Islet precursor cell (in vitro differentiated cells): ENCODE measurements at places on chromosomes 11 and 22.

DNA sequence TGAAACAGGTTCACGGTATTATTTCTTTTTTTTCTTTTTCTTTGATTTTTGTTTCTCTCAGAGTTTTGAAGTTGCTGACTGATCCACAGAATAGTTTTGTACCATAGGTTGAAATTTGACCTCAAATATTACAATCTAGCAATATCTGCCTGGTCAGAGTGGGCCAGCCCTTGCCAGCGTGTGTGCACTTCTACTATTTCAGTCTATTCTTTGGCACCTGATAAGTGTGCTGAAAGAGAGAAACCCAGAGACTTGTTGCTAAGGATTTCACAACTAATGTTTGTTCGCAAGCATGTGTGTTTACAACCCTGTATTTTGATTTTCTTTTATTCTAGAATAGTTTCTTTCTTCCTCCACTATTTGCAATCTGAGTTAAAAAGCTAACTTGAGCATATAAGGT lies 1125.2 kb upstream of the CNTN5 start:
- no peak for DNase-seq

GRCh38 chr22:23386822-23387580 lies 193.1 kb downstream of the IGLL1 start:
- DNase-seq = no peak

DNA sequence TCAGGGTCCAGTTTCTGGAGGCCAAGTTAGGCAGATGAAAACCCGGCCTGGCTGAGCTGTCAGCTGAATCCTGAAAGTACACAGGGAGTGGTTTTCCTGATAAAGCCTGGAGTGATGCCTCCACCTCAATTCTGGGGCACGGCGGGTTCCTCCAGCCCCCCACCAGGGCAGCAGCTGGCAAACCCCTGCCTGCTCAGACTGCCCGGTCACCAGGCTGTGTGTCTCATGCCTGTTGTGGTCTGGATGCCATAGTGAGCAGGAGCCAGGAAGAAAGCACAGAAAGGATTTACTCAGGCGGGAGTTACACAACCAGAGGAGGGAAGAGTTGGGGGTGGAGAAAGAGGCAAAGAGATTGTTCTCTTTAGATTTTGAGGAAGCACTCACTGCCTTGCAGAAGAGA lies 119.9 kb upstream of the RASSF10 start:
- no peak for DNase-seq

DNA sequence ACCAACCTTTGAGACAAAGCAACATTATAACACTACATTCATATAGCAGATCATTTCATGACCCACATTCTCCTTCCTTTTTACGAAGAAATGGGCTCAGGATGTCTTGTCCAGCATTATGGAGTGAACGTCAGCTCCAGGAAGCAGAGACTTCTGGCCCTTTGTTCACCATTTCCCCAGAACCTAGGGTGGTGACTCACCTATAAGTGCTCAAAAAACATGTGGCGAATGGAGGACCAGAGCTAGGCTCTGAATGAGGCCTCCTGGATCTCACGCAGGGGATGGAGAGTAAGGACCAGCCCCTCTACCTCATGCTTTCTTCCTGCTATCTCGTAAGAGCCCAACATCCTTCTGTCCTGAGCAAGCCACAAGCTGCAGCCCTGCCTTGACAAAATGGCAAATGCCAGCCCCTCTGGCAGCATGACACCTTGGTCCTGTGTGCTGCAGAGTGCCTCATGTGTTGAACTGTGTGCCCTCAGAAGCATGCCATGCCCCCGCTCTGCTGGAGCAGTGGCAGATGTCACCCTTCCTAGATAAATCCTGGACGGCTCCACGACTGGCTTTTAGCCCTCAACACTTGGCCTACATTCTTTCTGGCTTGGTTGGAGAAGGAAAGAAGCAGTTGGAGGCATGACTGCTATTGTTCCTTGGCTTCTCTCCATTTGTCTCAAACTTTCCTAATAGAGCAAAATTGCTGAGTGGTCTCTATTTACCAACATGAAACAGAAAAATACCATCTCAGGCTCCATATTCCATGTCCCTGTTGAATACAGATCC lies 6.5 kb upstream of the ST3GAL4 start:
- DNase-seq = no peak

- DNase-seq = peak; percentile 41
These were observed 6.3 kb downstream of the KCNJ11 start for GRCh38 chr11:17382046-17382728.

GRCh38 chr11:44833877-44834452 lies 107.2 kb downstream of the TSPAN18 start:
- DNase-seq = peak; percentile 57

DNA sequence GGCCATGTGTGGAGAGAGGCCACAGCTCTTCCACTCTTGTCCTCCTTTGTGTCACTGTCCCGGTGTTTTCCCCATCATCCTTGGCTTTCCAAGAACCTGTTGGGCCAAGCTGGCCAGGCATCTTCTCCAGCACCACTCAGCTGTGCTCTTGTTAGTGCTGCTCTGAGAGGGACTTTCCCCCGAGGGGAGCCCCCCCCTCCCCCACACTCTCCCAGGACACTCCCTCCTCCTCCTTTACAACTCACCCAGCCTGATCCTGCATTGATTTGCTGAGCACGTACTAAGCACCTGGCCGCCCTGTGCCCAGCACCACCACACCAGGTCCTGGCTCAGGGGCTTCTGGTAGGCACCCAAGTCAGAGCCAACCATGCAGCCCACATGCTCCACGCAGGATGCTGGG lies 13.2 kb downstream of the TP53AIP1 start:
- no peak for DNase-seq

DNA sequence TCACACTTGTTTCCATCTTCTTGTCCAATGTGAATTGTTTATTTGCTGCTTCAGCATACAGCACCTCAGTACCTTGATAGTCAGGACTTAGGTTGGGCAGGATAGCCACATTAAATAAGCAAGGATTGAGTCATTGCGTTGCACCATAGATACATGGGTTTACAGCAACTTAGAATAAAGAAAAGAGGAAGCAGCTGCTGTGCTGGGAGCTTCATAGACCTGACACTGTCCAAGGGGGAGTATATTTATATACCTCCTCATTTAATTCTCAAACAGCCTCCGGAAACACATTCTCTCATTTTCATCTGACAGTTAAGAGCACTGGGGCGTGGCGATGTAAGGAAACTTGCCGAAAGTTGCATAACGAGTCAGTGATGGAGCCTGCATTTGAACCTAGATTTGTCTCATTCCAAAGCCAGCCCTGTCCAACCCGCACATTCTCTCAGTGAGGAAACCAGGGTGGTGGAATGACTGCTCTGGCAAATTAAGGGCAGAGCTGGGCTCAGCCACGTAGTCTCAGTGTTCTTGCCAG lies 42.2 kb downstream of the UBASH3B start:
- DNase-seq = no peak

DNA sequence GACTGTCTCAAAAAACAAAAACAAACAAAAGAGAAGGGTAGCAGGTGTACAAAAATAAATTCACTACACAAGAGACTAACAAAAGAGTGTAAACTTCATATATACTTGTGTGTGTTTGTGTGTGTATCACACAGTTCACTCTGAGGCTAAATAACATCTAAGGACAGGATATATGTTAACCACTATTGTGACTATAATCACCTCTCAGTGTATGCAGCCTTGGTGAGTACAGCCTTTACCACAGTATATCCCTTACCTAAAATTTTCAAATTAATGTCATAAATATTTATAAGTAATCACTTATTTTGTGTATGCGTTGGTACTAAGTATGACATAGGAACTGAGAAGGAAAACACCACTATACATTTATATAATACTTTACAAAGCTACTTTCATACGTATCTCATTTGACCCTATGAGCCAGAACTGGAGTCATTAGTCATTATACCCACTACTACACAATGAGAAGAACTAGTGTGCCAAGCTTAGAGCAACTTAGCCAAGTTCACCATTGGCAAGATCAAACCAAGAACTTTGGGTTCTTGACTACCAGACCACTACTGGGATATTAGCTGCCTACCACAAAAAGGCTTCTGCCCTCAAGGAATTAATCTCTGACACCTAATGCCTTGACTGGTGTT lies 116.7 kb downstream of the SGSM3 start:
- DNase-seq = no peak

DNA sequence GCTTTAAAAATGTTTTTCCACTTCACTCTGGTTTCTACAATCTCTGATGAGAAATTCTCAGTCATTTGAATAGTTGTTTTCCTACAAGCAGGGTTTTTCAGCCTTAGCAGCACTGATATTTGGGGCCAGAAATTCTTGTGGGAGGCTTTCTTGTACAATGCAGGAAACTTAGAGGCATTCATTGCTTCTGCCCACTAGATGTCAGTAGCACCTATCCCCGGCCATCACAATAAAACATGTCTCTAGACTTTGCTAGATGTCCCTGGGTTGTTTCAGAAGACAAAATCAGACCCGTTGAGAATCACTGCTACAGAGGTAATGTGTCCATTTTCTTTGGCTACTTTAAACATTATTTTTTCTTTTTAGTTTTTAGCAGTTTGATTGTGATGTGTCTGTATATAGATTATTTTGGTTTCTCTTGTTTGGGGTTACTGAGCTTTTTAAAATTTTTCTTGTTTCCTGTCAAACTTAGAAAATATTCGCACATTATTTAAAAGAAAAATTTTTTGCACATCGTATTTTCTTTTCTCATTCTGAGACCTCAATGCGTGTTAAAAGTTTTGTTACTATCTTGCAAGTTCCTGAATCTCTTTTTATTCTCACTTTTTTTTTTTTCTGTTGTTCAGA lies 60.8 kb upstream of the CCDC179 start:
- DNase-seq = peak; percentile 75

DNA sequence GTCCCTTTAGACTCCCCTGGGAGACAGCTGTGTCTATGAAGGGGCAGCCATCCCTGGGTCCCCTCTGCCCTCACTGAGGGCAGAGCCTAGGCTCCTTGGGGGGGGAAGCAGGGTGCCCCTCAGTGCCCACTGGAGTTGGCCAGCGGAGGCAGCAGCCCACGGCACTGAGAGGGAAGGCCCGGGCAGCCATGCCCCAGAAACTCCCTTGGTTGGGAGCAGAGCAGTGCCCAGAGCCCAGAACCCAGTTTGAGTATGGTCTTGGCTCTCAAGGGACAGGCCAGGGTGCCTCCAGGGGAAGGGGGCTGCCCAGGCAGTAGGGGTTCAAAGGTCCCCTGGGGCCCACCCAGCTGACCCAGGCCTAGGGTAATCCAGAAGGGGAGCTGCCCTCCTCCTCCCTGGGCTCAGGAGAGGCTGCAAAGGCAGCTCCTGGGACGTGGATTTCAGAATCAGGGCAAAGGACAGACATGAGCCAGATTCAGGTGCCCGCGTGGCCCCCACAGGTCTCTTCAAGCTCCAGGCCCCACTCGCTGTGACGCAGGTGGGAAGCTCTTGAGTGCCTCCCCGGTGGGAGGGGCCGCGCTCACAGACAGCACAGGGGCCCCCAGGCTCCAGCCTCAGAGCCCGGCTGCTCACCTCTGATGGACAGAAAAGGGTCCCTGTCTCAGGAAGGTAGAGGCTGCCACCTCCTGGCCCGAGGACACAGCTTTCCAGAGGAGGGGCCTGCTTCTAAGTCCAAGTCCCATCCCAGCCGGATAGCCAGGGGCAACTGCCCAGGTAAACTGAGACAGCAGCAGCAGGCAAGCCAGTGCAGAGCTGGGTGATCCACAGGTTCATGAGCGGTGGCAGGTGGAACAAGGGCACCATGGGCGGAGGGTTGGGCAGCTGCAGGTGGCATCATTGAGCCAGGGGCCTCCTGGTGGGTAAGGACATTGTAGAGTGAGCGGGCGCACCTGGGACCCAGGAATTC lies 2.6 kb downstream of the C11orf21 start:
- peak; percentile 82 for DNase-seq

DNA sequence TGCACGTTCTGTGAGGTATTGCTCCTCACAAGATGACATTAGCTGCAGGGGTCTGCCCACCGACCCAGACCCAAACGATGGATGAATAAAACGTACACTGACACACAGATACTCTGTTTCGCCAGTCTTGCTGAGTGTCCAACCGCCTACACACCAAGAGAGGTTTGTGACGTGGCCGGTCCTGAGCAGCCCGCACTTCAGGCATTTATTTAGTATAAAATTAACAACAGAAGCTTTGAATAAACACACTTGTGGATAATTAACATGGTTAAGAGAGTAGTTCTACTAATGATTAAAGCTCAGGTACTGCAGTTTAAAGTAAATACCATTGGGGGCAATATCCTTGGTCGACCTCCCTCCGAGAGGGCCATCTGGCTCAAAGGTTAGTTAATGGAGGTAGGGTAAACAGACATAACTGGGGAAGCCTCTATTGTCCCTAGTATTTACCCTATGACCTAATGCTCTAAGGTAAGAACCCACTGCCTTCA lies 75.7 kb downstream of the CCDC83 start:
- DNase-seq = no peak

DNA sequence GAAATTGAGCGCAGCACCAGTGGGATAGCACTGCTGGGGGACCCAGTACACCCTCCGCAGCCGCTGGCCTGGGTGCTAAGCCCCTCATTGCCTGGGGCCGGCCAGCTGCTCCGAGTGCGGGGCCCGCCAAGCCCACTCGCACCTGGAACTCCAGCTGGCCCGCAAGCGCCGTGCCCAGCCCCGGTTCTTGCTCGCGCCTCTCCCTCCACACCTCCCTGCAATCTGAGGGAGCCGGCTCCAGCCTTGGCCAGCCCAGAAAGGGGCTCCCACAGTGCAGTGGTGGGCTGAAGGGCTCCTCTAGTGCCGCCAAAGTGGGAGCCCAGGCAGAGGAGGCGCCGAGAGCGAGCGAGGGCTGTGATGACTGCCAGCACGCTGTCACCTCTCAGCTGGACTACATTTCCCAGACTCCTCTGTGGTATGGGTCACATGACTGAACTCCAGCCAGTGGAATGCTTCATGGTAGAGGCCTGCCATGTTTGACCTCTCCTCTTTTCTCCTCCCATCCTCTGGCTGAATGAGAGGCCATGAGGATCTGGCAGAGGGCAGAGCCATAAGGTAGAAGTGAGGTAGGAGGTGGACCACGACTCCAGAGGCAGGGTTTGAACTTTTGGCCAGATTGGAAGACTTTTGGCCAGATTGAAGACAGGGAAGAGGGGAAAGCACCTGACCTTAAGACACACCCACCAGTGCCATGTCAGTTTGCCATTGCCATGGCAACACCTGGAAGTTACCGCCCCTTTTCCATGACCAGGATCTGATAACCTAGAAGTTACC lies 6.2 kb downstream of the MRGPRD start:
- DNase-seq = peak; percentile 50

- no peak for DNase-seq
These were observed 24.5 kb upstream of the RAG2 start for GRCh38 chr11:36622431-36623136.

GRCh38 chr11:12175694-12176241 lies 65.4 kb downstream of the MICAL2 start:
- peak; percentile 84 for DNase-seq

GRCh38 chr22:21920341-21921183 lies 32.1 kb downstream of the PPM1F start:
- no peak for DNase-seq

- peak; percentile 89 for DNase-seq
These were observed 20.2 kb downstream of the RTN4RL2 start for GRCh38 chr11:57480409-57481137.
